T-helper 9 cell (primary cell): ENCODE measurements at places on chromosomes 1 and 21.

GRCh38 chr21:43735236-43736091 is 16.5 kb downstream of the PDXK start:
- DNase-seq: no peak

DNA sequence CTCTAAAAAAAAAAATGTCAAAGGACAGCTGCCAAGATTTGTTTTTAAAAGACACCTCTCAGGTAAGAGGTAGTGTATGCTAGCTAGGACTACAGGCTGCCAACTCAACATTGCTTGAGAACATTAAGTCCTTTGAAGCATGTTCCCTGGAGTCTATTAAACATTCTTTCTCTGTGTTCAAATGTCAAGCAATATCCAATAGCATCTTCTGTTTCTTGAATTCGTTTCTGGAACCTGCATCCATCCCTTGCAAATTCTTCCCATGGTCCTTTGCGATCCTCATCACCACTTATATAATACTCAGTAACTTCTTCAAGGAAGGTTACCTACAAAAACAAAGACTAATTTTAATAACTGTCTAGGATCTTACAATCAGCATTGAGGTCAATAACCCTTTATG is 5.6 kb downstream of the PPP1R15B start:
- no peak for DNase-seq

DNA sequence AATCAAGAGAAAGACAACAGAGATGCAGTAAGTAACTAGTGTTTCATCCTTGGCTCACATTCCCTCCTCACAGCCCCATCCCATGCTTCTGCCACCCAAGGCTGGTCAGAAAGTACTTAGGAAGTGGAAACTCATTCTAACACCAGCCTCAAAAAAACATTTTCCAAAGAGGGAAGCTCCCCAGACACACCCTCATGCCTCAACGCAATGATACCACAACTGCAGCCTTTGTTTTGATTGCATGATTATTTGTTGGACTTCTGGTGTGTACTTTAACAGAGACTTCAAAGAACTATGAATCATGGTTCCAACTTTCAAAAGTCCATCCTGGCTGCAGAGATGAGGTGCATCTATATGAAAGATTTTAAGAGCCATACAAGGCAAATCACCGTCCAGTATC is 45.2 kb upstream of the KCNA3 start:
- no peak for DNase-seq

GRCh38 chr1:182299728-182300616 is 91.6 kb downstream of the GLUL start:
- DNase-seq: no peak

DNA sequence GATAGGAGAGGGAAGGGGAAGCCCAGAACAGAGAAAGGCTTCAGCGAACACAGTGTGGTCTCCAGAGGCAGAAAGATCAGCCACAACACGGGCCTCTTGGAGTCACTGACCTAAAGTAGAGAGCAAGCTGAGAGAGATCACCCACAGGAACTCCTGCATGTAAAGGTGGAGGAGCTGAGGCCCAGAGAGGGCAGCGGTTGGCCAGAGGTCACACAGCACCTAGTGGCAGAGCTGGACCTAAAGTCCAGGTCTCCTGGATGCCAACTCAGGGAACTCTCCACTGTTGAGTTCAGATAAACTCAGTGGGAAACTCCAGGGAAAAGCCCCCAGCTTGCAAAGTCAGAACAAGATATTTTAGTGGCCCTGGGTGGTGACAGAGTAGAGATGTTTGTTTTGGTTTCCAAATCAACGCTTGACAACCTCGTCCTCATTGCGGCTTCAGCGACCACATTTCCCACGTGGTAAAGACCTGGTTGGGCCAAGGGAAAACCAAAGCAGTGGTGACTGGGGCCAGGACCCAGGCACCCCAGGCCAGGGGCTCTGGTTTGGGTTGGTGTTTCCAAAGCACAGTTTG is 4.6 kb downstream of the IFFO2 start:
- DNase-seq: peak; percentile 76

- no peak for DNase-seq
Observed at GRCh38 chr1:198523182-198523950, 17.1 kb downstream of the ATP6V1G3 start.

- no peak for DNase-seq
Observed at GRCh38 chr21:15003463-15004135, 61.2 kb downstream of the NRIP1 start.

DNA sequence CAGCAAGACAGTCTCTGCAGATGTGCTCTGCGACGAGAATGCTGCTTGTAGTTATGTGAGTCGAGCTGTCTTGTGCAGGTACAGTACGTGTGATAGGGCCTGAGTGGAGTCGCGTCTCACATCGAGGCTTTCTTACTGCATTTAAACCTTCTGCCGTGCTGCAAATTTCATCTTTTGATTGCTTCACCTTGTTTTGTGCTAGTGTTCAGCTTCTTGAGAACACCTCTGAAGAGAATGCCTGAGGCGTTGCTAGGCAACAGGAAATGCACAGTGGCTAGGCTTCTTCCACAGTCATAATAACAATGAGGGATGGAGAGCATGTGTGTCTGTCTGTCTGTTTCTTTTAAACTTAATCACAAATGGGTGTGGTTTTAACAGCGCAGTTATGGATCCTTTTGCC is 52.9 kb downstream of the MRPS6 start:
- no peak for DNase-seq

DNA sequence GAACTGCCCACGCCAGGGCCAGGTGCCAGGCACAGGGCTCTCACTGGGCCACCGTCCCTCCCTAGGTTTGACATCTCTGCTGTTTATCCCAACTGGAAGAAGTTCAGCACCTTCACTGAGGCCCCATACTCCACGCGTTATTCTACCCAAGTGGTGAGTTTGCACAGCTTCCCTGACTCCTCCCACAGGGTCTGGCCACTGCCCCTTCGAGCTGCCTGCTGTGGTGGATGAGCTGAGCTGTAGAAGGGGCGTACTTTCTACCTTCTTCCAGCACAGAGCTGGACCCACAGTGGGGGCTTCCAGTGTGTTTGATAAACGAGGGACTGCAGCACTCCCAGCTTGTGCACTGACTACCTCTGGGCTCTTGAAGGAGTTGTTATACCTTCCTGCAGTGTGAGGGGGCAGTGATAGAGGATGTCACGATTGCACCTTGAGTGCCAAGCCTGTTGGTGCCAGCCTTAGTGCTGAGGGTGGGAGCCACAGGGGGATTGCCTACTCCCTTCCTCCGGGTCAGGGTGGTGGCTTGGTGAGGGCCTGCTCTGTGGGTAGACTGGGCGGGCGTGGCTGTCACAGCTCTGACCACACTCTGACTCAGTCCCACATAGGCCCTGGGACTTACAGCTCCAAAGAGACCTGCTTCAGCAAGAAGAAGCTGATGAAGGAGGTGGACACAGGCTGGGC is 5.9 kb upstream of the TTC22 start:
- DNase-seq: no peak

DNA sequence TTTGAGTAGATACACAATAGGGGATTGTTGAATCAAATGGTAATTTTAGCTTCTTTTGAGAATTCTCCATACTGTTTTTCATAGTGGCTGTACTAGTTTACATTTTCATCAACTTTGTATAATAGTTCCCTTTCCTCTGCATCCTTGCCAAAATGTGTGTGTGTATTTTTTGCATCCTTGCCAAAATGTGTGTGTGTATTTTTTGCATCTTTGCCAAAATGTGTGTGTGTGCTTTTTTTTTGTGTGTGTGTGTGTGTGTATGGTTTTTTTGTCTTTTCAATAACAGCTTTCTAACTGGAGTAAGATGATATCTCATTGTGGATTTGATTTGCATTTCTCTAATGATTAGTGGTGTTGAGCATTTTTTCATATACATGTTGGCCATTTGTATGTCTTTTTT is 105.4 kb downstream of the ATP6V1G3 start:
- no peak for DNase-seq

- DNase-seq: no peak
Observed at GRCh38 chr1:90761781-90762589, 44.9 kb upstream of the BARHL2 start.

GRCh38 chr1:245870698-245871097 is 636.4 kb downstream of the SMYD3 start:
- DNase-seq: no peak

GRCh38 chr1:145804235-145805045 is 19.5 kb downstream of the RNF115 start:
- DNase-seq: no peak

DNA sequence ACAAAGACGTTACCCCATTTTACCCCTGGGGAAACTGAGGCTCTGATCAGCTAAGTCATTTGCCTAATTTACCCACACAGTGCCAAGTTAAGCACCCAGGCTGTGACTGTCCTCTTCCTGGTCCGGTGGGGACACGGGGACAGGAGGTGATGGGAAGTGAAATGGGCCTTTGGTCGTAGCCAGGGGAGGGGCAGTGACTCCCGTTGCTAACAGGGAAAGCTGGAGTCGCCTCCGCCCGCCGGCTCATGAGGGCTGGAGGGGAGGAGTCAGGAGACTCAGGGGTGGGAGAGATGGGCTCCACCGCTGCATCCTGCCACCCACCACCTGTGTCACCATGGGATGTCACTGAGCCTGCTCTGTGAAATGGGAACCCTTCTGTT is 139.3 kb downstream of the PGBD5 start:
- DNase-seq: no peak

- no peak for DNase-seq
Observed at GRCh38 chr21:28298251-28298672, 694.4 kb downstream of the LTN1 start.

- DNase-seq: no peak
Observed at GRCh38 chr1:226735576-226735975, 3.5 kb downstream of the ITPKB start.

GRCh38 chr1:228108742-228109072 is 392 bp downstream of the MRPL55 start:
- DNase-seq: no peak

DNA sequence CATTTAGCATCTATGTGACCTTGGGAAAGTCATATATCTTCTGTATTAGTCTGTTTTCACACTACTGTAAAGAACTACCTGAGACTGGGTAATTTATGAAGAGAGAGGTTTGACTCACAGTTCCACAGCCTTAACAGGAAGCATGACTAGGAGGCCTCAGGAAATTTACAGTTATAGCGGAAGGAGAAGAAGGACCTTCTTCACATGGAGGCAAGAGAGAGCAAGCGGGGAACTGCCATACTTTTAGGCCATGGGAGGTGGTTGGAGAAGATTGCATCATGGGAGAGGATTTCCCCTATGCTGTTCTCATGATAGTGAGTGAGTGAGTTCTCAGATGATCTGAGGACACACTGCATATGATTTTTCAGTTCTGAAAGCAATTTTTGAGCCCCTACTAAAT is 87.9 kb downstream of the CLEC20A start:
- DNase-seq: no peak

GRCh38 chr21:29671728-29672127 is 268.1 kb downstream of the GRIK1 start:
- no peak for DNase-seq

- DNase-seq: no peak
Observed at GRCh38 chr1:194658090-194658439, 1471.7 kb upstream of the B3GALT2 start.

GRCh38 chr1:237814319-237814924 is 76.3 kb downstream of the ZP4 start:
- DNase-seq: no peak
